ENCODE measurements at places on chromosomes 12 and 14.
A peak's percentile ranks its signal among the peaks of the same experiment; 100 is the strongest.

DNA sequence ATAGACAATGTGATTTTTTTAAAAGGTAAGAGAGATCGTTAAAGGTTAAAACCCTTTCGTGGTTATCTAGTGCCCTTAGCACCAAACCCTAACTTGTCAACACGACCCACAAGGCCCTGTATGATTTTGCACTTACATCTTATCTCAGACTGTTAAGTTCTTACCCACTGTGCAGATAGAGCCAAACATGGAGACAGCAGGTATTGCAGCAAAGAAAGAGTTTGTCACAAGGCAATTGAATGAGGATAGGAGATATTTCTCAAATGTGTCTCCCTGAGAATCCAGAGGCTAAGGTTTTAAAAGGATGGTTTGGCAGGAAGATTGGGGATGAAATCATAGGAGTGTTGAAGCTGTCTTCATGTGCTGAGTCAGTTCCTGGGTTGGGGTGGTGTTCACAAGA lies 313.4 kb downstream of the AEBP2 start:
- no peak for DNase-seq

GRCh38 chr14:79496701-79497100 lies 714.6 kb downstream of the DIO2 start:
- DNase-seq: no peak

GRCh38 chr12:15962760-15963159 lies 51.6 kb downstream of the DERA start:
- DNase-seq: no peak

GRCh38 chr14:54756656-54757392 lies 145.8 kb downstream of the GCH1 start:
- DNase-seq: no peak

DNA sequence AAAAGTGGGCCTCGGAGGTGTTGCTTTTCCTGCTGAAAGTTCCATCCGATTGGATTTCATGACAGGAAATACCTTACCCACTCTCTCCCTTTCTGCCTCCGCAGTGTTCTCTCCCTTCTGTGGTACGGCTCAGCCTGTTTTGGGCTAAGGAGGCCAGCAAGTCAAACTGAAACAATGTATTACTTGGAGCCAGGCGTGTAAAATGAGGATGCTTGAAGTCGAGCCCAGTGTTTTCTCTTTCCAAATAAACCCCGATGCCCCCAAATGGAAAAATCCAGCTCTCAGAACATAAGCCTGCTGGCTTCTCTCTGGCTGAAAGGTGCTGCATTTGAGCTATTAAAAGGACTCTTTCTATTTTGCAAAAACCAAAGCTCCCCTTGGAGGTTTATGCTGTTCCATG lies 124.7 kb downstream of the ZNF664 start:
- no peak for DNase-seq

GRCh38 chr12:24133384-24133783 lies 183.9 kb upstream of the SOX5 start:
- no peak for DNase-seq

DNA sequence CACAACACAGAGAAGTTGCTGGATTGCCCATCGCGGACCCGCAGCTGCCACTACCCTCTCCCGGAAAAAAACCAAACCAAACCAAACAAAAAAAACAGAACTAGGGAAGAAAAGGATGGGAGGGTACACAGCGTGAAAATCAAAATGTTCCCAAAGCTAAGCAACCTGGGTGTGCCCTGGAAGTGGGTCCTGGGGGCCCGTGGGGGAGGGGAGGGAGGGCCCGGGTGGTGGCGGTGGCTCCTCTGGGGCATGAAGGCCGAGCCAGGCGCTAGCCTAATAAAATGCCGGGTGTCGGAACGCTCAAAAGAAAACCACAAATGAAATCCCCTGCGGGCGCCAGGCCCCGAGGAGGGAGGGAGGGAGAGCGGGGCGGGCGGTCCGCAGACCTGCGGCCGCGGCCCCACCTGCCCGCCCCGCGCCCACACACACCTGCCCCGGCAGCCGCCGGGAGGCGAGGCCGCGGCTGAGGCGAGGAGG lies 787 bp downstream of the HECTD4 start:
- DNase-seq: peak; percentile 35

GRCh38 chr12:6612247-6612646 lies 5.1 kb upstream of the CHD4 start:
- DNase-seq: no peak

DNA sequence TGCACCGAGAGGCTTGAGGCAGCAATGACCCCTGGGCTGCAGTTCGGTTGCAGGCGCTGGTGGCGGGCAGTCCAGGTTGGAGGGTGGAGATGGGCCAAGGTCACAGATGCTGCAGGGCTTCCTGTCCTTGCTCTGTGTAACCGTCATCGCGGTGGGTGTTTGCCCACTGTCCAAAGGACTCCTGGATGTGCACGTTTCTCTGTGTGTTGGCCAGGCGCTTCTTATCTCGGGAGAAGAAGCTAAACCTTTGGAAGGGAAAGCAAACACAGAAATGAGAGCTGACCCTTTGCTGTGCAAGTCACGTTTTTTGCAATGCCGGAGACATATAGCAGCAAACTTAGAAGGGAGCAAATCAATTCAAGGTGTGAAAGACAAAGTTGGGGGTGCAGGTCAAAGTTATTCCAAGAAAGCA lies 14.5 kb downstream of the SNRNP35 start:
- DNase-seq: no peak

- DNase-seq: no peak
Measured at GRCh38 chr14:69208666-69209065, 17.4 kb downstream of the EXD2 start.

DNA sequence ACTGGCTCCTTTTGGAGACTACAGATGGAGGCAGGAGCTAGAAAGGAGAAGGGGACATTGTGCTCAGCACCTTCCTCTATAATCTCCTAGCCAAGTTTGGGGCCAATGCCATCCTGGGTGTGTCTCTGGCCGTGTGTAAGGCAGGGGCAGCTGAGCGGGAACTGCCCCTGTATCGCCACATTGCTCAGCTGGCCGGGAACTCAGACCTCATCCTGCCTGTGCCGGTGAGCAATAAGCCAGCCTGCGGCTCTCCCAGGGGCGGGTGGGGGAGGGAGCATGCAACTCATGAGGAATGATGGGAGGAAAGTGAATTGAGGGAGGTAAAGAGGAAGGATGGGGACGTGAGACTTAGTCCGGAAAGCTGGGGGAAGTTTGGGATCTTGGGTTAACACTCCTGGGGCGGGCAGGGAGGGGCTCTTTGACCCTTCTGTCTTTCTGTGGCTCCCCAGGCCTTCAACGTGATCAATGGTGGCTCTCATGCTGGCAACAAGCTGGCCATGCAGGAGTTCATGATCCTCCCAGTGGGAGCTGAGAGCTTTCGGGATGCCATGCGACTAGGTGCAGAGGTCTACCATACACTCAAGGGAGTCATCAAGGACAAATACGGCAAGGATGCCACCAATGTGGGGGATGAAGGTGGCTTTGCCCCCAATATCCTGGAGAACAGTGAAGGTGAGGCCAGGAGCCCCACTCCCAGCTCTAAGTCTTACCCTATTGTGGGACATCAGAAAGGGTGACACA lies 3.3 kb downstream of the ENO2 start:
- DNase-seq: no peak

GRCh38 chr12:54029529-54030441 lies 1.5 kb downstream of the HOXC6 start:
- no peak for DNase-seq

- DNase-seq: no peak
Measured at GRCh38 chr14:20592574-20592973, 1.4 kb upstream of the RNASE12 start.

- no peak for DNase-seq
Measured at GRCh38 chr14:52883658-52884057, 67.2 kb downstream of the FERMT2 start.

- no peak for DNase-seq
Measured at GRCh38 chr12:11797317-11797913, 147.9 kb downstream of the ETV6 start.

GRCh38 chr12:104222976-104223375 lies 7.4 kb downstream of the TXNRD1 start:
- DNase-seq: no peak

DNA sequence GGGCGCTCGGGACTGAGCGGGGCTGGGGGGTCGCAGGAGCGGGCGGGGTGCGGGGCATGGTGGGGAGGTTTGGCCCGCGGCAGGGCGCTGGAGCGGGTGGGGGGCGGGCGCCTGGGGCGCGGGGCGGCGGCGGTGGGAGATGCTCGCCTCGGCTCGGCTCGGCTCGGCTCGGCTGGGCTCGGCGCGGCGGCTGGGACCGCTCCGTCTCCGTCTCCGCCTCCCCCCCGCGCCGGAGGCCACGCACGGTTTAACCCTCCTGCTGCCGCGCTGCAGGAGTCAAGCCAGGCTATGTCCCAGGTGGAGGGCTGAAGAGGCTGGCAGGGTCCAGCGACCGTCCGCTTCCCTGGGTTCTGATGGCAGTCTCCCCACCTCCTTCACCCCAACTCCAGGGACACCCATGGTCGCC lies at the start of gene PIANP:
Gene PIANP, minus strand, starts transcription at position 170 of the 406 bp plus-strand sequence. CDS start 2,754 bp downstream, outside the sequence.
- DNase-seq: peak; percentile 66

- DNase-seq: no peak
Measured at GRCh38 chr14:77830692-77831091, 30.8 kb downstream of the ADCK1 start.

DNA sequence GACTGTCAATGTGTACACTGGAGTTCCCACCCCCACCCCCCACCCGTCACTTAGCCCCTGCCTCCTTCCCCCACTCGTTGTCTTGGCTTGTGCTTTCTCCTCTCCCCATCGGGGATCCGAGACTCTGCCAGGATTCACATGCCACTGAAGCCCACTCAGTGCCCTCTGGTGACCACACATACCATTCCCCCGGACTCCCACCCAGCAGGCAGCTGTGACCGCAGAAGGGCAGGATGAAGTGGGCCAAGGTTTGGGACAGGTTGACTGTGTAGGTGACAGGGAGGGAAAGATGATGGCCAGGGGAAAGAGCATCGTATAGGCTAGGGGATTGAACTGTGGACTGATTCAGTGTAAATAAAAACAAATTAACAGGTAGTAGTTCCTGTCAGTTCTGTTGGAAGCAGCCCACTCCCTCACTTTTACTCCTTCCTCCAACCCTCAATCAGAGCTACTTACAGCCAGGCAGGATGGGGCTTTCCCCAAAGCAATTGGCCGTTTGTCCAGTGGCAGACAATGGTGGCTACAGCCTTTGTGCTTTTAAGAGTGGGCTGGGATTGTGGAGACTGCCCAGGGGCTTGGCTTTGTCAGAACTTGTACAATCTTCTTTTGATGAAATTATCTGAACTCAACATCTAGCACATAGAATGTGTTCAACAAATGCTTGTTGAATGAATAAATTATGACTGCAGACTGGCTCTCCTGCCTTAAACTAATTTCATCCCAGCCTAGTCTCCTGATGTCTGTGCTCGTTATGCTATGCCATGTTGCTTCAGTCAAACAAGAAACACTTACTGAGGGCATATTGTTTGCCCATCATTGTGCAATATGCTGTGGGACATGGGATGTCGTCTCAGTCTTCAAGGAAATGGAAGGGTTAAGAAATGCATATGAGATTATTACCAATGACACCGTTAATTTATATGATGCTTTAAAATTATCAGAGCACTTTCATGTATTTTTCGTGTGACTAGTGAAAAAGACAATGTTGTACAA lies 30.2 kb downstream of the TTC9 start:
- DNase-seq: no peak

DNA sequence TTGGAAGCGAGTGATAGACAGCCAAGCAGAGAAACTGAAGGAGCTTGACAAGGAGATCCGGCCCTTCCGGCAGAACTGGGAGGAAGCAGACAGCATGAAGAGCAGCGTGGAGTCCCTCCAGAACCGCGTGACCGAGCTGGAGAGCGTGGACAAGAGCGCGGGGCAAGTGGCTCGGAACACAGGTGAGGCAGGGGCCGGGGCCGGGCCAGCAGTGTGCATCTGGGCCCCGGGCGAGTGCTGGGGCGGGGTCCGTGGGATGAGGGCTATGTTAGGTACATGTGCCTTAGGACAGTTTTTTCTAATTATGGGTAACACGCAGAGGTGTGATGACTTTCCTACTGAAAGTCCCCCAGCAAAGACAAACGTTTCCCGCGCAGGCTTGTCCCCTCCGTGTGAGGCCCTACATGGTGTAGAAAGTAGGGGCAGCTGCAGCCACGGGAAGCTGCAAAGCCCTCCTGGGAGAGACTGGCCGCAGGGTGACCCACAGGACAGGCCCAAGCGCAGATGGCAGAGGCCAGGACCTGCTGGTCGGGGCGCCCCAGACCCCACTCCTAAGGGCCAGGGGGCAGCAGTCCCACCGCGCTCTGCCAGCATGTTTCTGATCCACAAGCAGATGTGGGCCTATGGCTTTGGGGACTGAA lies 19.1 kb upstream of the AMN start:
- no peak for DNase-seq

- no peak for DNase-seq
Measured at GRCh38 chr12:111178181-111179081, 190.5 kb downstream of the PHETA1 start.

DNA sequence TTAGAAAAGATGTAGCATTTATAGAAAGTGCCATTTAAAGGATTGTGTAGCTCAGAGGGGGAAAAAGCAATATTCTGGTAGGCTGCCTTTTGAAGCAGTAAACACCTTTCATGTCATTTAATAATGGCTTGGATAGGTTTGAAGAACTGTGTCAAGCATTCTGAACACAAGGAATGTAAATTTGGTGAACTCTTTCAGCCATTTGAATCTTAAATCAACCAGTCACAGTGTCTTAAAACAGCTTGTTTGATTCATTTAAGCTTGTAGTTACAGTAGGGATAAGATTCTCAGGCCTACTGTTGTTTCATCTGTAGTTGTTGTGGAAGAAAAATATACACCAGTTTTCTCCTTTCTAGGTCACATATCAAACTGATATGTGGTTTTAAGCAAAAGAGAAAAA lies 299.4 kb upstream of the NOVA1 start:
- no peak for DNase-seq

GRCh38 chr12:21276826-21277225 lies 57.9 kb downstream of the SLCO1A2 start:
- no peak for DNase-seq

Data from stimulated activated CD4-positive, alpha-beta T cell treated with anti-CD3 and anti-CD28 coated beads, Interleukin-4, amount 100 ng/mL, for 1 hour (primary cell).